Anterior cingulate cortex (tissue), 58 donors: ENCODE measurements at places on chromosomes 1 and 21.
A peak's percentile ranks its signal among the peaks of the same experiment; 100 is the strongest.

DNA sequence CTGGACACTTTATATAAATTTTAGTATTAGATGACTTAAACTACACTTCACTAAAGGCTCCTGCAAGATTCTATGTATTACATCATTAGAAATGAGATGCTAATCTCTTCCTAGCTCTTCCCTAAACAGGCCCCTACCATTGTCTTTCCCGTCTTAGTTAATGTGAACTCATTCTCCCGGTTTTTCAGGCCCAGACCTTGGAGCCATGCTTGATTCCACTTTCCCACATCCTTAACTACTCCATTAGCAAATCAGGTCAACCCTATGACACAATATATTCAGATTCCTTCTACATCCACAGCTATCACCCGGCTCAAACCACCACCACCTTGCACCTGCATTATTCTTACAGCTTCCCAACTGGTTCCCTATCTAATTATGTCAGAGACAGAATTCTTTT lies 73.3 kb downstream of the NVL start:
- no peak for DNase-seq

GRCh38 chr1:212244441-212244840 lies 40.8 kb upstream of the PPP2R5A start:
- no peak for DNase-seq

DNA sequence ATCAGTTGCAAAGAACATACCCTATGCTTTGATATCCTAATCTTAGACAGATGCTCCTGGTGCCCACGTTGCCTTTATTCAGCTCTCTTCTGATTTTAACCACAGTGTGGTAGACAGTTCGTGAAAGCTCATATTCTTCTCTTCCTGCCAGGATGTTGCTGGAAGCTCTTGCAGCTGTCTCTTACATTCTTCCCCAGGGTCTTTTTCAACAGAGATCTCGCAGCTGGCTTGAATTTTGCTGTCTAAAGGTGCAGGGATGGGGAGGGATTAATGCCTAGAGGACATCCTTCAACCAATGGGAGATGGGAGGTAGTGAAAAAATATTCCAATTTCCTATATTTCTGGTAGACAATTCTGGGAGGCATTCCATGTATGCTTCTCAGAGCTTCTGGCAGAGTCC lies 150.0 kb upstream of the APP start:
- peak; percentile 5 for DNase-seq

- no peak for DNase-seq
These were observed 464.8 kb downstream of the PTBP2 start for GRCh38 chr1:97186381-97186780.

- no peak for DNase-seq
These were observed 147.6 kb downstream of the RHOU start for GRCh38 chr1:228882771-228883450.

DNA sequence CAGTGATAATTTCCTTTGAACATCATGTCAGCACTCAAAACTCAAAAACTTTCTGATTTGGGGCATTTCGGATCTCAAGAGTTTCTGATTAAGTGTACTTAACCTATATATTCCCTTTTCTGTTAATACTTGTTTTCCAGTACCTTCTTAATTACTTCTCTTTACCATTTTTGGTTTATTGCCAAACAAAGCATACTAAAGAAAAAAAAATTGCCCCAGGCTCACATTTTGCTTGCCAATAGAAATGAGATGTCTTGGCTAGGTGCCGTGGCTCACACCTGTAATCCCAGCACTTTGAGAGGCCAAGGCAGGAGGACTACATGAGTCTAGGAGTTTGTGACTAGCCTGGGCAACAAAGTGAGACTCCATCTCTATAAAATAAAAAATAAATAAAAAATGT lies 4.8 kb downstream of the PSMD4 start:
- no peak for DNase-seq

DNA sequence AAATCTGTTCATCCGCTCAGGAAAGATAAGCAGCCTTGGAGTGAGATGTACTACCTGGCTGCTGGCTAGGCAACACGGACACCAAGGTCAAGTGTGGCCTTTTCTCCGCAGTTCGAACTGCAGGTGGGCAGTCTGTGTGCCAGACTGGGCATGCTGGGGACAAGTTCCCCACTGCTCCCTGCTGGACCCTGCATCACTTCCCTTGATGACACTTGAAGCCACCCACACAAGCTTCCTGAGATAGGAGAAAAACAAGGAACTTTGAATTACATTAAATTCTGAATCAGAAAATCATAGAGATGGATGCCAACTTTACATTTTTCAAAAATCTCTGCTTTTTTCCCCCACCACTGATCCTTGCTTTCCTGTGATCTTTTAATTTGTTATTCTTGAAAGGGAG lies 38.3 kb downstream of the BEND5 start:
- DNase-seq: no peak

- DNase-seq: no peak
These were observed 117.3 kb upstream of the MARK1 start for GRCh38 chr1:220410611-220411010.

GRCh38 chr1:247857985-247858619 lies 1.1 kb downstream of the TRIM58 start:
- no peak for DNase-seq

DNA sequence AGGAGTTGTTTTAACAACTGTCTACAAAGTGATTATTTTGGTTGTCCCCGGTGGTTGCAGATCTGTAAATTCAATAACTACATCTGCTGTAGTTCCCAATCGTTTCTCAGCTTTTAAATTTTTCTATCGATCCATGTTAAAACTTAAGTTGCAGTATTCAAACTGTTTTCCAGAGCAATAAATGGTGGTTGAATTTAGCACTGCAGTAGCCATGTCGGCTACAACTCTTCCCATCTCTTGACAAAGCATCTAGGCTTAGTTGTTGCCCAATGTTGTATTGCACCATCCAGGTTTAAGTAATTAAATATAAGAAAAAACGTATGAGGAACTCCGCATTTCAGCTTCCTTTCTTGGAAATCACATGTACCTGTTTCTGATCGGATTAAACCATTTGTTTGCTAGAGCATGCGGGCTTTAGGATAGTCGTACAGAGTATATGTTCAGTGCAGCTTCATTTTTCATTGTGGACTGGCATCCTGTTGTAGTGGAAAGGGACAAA lies 996 bp downstream of the CNIH4 start:
- DNase-seq: no peak

DNA sequence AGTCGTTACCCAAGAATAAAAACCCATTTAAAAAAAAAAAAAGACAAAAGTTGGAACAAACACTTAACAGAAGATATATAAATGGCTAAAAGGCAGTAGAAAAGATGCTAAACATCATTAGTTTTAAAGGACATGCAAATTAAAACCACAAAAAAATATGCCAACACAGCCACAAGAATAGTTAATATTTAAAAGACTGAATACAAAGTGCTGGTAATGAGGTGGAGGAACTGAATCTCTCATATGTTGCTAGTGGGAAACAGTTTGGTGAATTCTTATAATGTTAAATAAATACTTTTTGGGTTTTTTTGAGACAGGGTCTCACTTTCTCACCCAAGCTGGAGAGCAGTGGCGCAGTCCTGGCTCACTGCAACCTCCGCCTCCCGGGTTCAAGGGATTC lies 10.0 kb downstream of the LRRC40 start:
- no peak for DNase-seq

DNA sequence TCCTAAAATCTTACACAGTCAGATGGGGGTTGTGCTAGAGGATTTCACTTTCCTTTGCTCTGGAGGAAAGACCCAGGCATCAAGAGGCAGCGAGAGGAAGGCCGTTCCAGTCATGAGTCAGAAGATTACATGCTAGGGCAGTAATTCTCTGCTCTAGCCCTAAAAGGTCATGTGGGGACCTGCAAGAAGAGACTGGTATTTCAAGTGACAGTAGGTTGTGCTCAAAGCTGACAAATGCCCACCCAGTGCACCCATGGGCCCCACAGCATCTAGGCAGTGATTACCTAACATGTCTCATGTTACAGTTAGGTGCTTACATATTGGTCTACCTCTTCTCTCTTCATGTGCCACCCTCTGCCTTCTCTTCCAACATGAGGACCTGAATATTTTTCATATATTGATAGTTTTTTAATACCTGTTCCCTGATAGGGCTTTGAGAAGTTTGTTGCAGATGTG lies 99.7 kb upstream of the BEND5 start:
- DNase-seq: no peak

DNA sequence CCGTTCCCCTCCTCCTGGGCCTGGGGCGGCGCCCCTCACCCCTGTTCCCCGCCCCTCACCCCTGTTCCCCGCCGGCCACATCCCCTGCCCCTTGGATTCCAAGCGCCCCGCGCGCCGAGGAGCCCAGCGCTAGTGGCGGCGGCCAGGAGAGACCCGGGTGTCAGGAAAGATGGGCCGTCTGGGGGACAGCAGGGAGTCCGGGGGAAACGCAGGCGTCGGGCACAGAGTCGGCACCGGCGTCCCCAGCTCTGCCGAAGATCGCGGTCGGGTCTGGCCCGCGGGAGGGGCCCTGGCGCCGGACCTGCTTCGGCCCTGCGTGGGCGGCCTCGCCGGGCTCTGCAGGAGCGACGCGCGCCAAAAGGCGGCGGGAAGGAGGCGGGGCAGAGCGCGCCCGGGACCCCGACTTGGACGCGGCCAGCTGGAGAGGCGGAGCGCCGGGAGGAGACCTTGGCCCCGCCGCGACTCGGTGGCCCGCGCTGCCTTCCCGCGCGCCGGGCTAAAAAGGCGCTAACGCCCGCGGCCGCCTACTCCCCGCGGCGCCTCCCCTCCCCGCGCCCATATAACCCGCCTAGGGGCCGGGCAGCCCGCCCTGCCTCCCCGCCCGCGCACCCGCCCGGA lies at the start of gene TP73:
Gene TP73 (plus strand): TSS at position 587 of the 618 bp plus-strand sequence. CDS start 29,850 bp downstream, outside the sequence.
- no peak for DNase-seq

- DNase-seq: no peak
These were observed 10.5 kb upstream of the TARS2 start for GRCh38 chr1:150476754-150477153.

DNA sequence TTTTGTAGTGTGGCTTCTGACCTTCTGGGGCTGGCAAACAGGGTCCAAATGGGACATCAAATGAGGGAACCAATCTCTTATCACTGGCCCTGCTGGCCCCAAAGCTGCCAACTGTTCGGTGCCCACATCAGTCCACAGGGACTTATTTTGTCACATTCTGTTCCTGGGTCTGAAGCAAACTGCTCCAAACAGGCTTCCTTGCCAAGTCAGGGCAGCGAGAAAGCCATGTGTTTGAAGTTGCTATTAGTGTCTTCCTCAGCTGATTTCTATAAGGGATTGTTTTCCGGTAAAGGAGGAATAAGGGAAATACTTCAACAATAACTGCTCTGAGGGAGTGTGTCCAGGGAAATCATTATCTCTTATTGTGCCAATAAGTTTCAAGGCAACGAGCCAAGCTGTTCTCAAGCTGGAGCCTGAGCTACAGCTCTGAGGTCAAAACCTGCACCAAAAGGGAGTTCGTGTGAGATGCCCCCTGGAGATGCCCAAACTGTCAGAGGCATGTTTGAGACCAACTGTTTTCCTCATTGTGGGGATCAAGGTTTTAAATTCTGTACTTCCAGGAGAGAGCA lies 381.4 kb upstream of the PROX1 start:
- DNase-seq: no peak

DNA sequence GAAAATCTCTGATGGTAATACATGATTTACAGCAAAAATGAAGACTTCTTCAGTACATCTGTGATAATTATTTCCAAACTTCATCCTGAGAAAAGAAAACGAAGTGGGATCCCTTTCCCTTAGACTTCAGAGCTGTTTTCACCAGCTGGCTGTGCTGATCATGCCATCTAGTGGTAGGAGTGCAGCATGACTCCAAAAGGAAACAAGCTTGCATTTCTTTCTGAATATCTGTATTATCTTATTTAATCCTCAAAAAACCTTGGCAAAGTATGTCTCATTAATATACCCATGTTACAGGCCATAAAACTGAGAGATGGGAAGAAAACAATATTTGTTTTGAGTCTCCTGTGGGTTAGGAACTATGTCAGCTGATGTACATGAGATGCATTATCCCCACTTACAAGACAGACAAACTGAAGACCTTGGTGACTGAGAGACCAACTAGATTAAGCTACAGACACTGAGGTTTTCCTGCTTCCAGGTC lies 9.8 kb upstream of the GJA8 start:
- peak; percentile 2 for DNase-seq

DNA sequence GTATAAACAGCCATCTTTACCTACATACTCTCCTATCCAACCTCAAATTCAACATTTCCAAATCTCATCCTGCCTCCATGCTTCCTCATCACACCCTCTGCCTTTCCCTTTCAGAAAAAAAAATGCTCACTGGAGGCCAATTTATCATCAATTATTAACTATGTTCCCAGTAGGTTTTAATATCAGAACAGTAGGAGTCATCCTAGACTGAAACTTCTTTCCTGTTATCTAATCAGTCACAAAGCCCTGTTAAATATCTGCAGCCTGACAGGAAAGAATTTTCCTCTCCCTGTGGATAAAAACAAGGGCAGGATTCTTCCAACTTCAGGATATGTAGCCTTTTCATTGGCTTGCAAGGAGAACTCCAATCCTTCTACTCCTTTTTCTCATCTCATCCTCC lies 28.4 kb downstream of the EGLN1 start:
- DNase-seq: no peak

DNA sequence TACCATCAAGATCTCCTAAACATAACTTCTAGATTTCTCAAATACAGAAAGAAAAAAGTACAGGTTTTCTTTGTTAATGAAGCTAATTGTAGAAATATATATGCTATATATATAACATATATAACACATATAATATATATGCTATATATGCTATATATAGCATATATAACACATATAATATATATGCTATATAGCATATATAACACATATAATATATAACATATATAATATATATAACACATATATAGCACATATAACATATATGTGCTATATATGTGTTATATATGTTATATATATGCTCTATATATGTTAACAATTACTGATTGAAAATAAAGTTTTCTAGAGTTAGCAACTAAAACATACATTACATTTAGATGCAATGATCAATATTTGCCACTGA lies 34.8 kb downstream of the RGS21 start:
- DNase-seq: no peak

GRCh38 chr1:202249846-202250245 lies 56.2 kb downstream of the LGR6 start:
- peak; percentile 60 for DNase-seq

GRCh38 chr1:24636661-24637357 lies 6.3 kb upstream of the SRRM1 start:
- no peak for DNase-seq

DNA sequence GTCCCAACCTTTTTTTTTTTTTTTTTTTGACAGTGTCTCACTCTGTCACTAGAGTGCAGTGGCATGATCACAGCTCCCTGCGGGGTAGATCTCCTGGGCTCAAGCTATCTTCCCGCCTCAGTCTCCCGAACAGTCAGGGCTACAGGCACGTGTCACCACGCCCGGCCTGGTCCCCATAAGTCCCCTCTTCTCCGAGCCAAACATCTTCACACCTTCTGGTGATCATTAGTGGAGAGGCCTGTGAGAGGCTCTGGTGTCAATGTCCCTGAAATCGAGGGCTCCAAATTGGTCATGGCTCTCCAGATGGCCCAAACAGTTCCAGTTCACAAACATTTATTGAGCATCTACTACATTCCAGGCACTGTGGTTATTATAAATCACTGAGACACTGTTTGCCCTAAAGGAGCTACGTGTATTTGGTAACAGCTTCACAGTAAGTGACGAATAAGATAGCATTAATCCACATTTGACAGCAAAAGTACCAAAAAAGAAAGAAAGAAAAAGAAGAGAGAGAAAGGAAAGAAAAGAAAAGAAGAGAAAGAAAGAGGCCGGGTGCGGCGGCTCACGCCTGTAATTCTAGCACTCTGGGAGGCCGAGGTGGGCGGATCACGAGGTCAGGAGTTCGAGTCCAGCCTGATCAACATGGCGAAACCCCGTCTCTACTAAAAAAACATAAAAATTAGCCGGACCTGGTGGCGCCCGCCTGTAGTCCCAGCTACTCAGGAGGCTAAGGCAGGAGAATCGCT lies 867 bp upstream of the TIMM17A start:
- no peak for DNase-seq
